HT-29 (cell line): ENCODE measurements at places on chromosomes 11 and 22. TPM values are rescaled to one million over a fixed set of nuclear protein-coding genes. Genes with fewer than 3 reads are reported as not detected.

FBXO3 gene
- total RNA-seq = 13.6 and 14.9 TPM in 2 replicates

DNA sequence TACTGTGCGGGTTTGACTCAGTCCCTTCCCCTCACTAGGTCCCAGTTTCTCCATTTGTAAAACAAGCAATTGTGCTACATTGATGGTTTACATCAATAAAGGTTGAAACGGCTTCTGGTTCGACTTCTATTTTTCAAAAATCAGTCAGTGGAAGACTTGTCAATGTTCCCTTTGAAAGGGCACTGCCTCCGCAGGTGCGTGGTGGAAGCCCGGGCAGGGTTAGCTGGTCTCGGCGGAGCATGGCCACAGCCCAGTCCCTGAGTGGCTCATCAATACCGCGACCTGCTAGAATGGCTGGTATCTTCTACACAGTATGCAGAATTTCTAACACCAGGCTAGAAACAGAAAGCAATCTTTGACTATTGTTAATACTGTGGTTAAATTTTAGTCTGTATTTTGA lies 16.1 kb downstream of the MS4A10 start:
- DNase-seq = no peak

DNA sequence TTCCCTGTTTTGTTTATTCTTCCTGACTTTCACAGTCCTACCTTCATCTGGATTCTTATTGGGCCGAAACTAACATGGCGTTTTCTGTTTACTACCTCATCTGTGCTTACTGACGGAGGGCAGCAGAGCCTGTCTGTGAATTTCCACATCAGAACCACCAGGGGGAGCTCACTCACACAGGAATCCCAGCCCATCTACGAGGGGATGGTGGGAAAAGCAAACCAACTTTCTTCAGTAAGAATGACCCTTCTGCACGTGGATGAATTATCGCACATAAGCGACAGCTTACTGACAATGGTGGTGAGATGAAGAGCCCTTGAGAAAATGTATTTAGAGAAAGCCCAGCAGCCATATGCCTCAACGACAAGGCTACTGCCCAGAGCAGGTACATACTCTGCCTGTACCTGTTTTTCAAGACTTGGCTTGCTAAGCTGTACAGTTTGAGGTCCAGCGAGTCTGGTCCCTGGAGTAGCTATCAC lies 42.5 kb downstream of the LARGE2 start:
- DNase-seq = peak; percentile 81

DNA sequence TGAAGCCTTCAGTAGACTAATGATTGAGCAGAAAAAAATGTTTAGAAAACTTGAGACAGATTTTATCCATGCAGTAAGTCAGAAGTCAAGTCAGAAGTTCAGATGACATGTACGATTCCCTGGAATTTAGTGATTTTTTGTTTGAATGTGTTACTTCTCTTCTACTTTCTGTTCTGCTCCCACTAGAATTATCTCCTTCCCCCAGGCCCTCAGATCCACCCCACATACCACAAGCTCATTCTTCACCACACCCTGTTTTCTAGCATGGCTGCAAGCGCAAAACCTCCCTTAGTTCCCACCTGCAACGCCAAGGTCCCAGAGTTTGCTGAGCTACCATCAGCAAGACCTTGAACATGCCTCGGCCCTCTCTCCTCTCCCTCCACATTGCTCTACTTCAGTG lies 64.1 kb downstream of the KCNJ1 start:
- no peak for DNase-seq

GRCh38 chr11:33651555-33651954 lies 49.1 kb downstream of the C11orf91 start:
- no peak for DNase-seq

WNT11 gene
- total RNA-seq = 67.7 and 78.8 TPM in 2 replicates

DNA sequence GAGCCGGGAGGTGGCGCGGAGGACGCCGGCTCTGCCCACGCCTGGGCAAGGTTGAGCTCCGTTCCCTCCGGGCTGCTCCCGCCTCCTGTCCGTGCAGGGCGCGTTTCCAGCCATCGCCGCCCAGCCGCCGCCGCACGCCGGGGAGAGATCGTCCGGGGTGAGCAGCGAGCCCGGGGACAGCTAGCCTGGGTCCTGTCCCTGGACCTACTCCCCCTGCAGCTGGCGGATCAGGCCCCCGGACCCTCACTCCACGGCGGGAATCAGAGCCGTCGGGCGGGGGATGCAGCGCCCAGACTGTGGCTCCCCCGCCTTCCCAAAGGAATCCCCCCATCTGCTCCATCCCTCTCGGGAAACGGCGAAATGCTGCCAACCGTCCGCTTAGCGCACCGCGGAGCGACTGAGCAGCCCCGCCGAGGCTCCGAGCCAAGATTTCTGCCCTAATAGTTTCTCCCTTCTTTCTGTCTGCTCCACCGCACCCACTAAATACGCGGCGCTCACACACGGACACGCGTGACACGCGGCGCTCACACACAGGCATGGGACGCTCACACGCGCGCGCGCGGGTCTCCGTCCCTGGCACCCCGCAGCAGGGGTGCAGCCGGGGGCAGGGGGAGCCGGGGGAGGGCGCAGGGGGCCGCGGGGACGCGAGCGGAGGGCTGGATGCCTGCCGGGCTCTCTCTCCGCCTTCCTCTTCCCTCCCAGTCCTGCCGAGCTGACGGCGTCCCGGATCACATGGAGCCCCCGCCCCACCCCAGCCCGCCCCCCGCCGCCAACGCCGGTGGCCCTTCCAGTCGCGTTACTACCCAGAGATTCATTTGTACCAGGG lies at the start of gene KCNJ5:
Gene KCNJ5, plus strand, starts transcription at position 814 of the 826 bp plus-strand sequence. CDS start 19,918 bp downstream, outside the sequence.
- DNase-seq = peak; percentile 55

DNA sequence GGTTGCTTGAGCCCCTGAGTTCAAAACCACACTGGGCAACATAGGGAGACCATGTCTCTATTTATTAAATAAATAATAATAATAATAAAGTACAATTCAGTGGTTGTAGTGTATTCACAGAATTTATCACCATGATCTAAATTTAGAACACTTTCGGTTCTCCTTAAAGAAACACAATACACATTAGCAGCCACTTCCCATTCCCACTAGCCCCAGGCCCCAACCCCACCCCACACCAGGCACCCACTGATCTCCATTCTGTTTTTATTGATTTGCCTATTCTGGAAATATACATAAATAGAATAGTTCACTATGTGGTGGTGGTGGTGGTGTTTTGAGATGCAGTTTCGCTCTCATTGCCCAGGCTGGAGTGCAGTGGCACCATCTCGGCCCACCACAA lies 45.7 kb downstream of the BCL2L13 start:
- no peak for DNase-seq

DNA sequence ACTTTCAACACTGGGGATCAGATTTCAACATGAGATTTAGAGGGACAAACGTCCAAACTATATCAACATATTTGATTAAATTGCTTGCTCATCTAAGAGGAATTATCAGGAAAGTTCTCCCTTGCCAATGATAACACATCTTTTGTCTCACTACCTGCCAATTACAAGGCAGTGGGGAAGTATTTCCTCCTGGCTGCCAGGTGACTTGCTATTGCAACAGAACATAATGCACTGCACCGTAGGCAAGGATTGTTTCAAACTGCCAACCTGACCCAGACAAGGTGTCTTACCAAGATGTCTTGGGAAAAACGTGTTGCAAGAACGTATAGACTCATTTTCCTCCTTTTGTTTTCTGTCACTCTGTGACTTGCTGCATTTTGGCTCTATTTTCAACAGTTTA lies 711.6 kb downstream of the METTL15 start:
- no peak for DNase-seq

DNA sequence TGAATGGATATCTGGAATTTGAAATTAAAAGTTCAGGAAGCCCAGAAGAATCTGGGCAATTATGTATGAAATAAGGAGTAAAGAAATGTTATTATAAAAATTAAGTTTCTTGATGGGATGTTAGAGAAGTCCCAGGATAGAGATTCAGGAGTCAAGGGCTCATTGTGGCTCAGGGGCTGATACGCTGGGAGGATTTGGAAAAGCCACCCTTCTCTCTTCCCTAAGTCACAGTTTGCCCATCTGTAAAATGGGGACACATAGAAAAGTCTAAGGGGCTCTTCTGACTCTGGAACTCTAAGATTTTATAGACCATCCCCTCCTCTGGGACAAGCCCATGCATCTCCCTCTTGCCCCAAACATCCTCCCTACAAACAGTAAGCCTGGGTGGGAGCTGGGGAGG lies 118.1 kb downstream of the TIMP3 start:
- DNase-seq = no peak

RTN4RL2 gene
- total RNA-seq = 0.79 and 1.1 TPM in 2 replicates

DNA sequence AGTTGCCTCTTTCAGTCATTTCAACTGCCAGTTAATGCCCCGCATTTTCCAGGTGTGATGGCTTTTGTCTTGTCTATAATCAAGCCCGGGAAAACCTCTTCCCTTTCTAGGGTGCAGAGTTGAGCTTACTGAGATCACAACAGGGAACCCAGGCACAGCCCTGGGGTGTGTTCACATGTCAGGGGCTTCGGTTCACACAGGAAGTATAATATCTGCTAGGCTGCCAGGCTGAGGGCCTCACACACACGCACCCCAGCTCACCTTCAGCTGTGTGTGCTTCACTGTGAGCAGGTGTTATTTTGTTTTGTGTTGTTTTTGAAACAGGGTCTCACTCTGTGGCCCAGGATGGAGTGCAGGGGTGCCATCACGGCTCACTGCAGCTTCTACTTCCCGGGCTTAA lies 9.7 kb upstream of the SOX10 start:
- DNase-seq = no peak

- no peak for DNase-seq
Observed at GRCh38 chr11:74680703-74681531, 50.3 kb downstream of the CHRDL2 start.

GRCh38 chr11:67577951-67578350 lies 5.7 kb upstream of the GSTP1 start:
- no peak for DNase-seq

DNA sequence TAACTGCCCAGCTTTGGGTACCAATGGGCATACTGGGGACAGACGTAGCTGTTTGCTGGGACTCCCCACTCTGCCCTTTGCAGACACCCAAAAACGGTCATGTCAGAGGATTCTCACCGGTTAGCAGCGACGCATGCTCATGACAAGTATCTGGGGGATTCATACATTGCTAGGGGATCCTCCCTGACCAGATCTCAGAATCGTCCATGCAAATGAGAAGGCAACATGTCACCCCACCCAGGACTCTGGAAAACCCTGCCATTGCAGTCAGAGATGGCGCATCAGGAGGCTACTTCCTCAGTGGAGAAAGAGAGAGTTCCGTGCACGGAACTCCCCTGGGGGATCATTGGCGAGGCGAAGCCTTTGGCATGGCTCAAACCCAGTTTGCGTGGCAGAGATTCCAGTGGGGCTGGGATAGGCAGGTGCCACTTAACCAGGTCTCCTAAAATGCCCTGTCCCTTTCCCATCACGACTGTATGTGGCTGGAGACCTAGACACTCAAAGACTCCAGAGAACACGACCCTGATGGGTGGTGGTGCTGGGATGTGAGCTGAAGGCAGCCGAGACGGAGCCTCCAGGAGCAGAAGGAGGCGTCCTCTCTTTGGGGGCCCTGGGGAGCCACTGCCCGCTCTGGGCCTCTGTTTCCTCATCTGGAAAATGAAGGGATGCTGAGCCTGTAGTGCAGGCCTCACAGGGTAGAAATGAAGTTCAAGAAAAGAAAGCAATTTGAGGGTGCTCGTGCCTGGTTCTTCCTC lies 4.9 kb downstream of the RGL4 start:
- DNase-seq = no peak

- DNase-seq = no peak
Observed at GRCh38 chr11:70736937-70737640, 338.8 kb downstream of the CTTN start.

- no peak for DNase-seq
Observed at GRCh38 chr11:134151083-134151747, 72.6 kb downstream of the NCAPD3 start.

PTPRJ gene
- 11.6 and 16.3 TPM in 2 replicates for total RNA-seq
